ENCODE measurements at places on chromosomes 5 and 9. TPM values are rescaled to one million over a fixed set of nuclear protein-coding genes. Genes with fewer than 3 reads are reported as not detected.

DNA sequence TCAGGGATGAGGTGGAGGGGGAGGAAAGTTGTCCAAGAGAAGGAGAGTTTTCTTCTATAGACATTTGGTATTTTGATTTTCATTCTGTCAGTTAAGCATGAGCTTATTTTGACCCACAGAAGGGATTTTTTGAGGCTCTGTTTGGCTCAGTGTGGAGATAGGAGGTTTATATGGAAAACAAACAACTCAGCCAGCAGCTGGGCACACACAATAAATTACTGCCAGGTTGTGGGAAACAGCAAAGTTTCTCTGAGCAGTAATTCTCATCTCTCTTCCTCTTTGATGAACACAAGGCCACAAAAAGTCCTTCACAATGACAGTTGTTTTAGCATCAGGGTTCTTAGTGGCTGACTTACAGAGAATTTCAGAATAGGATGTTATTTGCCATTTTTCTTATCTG lies 486.1 kb downstream of the KDM4C start:
- DNase-seq: no peak

The NMUR2 gene
- not detected for total RNA-seq

DNA sequence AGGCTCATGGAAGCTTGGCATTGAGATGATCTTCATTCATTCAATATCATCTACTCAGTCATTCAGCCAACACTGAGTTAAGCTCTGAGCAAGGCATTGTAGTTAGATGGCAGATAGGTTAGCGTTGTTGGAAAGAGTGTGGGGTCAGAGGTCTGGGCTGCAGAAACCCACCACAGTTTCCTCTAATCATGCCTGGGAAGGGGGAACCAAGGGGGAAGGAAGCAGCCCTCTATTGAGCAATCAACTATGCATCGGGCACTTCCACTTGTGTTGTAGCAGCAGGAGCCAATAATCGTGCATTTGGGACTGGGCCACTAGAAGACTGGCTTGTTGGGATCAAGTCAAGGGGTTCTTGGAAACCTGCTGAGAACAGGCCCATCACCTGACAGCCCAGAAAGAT lies 139.1 kb downstream of the PIP5K1B start:
- peak; percentile 26 for DNase-seq

GRCh38 chr5:180400416-180400815 lies 47.3 kb upstream of the GFPT2 start:
- DNase-seq: no peak

- DNase-seq: no peak
These were observed 6.8 kb upstream of the GRAMD2B start for GRCh38 chr5:126416266-126416925.

The ZBTB5 gene
- total RNA-seq: 7.4 TPM

DNA sequence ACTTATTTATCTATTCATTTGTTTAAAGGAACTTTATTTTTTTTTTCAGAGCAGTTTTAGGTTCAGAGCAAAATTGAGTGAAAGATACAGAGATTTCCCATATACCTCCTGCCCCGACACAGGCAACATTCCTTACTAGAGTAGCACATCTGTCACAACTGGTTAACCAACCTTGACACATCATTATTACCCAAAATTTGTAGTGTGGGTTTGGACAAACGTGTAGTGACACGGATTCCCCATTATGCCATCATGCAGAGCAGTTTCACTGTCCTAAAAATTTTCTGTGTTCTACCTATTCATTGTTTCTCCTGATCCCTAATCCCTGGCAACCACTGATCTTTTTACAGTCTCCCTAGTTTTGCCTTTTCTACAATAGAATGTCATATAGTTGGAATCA lies 57.3 kb upstream of the LHFPL2 start:
- no peak for DNase-seq

- no peak for DNase-seq
These were observed 201.3 kb upstream of the IL12B start for GRCh38 chr5:159531554-159532105.

The HTR4 gene
- 8.2 TPM for total RNA-seq

The TAF11L5 gene
- total RNA-seq: not detected

The CAMLG gene
- total RNA-seq: 23.3 TPM
